Immature natural killer cell (primary cell): ENCODE measurements at places on chromosomes 2 and 18.

- peaks cover 16% of the 10 kb centered on the region for H3K36me3 ChIP-seq
- DNase-seq = no peak
- peak overlapping the region; percentile 95 for H3K4me3 ChIP-seq
- H3K27me3 ChIP-seq = peaks cover 10% of the 10 kb centered on the region
- peak overlapping the region; percentile 92 for H3K27ac ChIP-seq
Observed at GRCh38 chr2:85611217-85611704, 605 bp downstream of the C2orf68 start.

DNA sequence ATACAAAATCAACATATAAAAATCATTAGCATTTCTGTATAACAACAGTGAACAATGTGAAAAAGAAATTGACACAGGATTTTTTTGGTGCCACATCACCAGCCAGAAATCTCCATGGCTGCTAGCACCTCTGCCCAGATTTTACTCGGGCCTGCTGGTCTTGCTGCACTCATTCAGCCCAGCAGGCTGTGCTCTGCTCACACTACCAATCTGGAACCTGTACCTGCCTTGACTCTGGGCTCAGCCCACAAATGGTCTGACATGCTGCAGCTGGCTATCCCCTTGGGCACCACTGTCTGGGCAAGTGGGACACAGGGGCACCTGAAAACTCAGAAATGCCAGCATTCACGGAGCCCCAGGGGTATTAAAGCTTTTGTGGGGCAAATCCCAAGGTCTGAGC lies 392.5 kb upstream of the NRXN1 start:
- H3K27ac ChIP-seq = no peak overlapping the region
- no peaks in the 10 kb centered on the region for H3K4me1 ChIP-seq
- H3K36me3 ChIP-seq = no peaks in the 10 kb centered on the region

DNA sequence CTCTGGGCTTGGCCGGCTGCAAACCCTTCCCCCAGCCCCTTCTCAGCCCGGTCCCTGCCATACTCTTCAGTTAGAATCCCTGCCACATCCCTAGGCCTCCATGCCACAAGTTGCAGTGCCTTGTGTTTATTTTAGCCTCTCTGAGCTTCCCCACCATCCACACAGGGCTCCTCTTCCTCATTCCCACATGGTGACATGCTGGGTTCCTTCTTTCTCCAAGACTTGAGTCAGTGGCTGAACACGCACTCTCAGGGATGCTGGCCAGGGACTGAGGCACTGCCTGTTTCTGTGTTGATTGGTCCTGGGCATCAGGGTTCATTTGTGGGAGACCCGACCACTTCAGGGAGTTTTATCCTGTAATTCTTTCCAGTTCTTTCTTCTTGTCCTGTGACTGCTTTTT lies 56.3 kb downstream of the KCNS3 start:
- H3K4me3 ChIP-seq = no peak overlapping the region
- no peak overlapping the region for H3K27ac ChIP-seq
- H3K27me3 ChIP-seq = peaks cover 2% of the 10 kb centered on the region
- DNase-seq = no peak
- H3K36me3 ChIP-seq = no peaks in the 10 kb centered on the region

DNA sequence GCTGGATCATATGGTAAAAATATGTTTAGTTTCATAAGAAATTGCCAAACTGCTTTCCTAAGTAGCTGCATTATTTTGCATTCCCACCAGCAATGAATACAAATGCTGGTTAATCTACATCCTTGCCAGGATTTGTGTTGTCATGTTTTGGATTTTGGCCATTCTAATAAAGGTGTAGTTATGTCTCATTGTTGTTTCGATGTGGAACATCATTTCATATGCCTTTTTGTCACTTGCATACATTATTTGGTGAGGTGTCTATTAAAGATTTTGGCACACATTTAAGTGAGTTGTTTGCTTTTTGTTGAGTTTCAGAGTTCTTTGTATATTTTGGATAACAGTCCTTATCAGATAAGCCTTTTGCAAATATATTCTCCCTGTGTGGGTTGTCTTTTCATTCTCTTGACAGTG lies 299.2 kb upstream of the TFPI start:
- no peak for DNase-seq
- no peak overlapping the region for H3K27ac ChIP-seq
- no peaks in the 10 kb centered on the region for H3K27me3 ChIP-seq
- H3K4me1 ChIP-seq = no peaks in the 10 kb centered on the region
- H3K4me3 ChIP-seq = no peak overlapping the region

- H3K36me3 ChIP-seq = no peaks in the 10 kb centered on the region
- peaks cover 43% of the 10 kb centered on the region for H3K4me1 ChIP-seq
- H3K27me3 ChIP-seq = no peaks in the 10 kb centered on the region
- peak; percentile 79 for DNase-seq
- peak overlapping the region; percentile 87 for H3K4me3 ChIP-seq
Observed at GRCh38 chr2:9473985-9474360, 378 bp upstream of the IAH1 start.

GRCh38 chr2:151808258-151809072 lies 19.8 kb downstream of the ARL5A start:
- DNase-seq = peak; percentile 21
- H3K27me3 ChIP-seq = no peaks in the 10 kb centered on the region
- no peak overlapping the region for H3K4me3 ChIP-seq

DNA sequence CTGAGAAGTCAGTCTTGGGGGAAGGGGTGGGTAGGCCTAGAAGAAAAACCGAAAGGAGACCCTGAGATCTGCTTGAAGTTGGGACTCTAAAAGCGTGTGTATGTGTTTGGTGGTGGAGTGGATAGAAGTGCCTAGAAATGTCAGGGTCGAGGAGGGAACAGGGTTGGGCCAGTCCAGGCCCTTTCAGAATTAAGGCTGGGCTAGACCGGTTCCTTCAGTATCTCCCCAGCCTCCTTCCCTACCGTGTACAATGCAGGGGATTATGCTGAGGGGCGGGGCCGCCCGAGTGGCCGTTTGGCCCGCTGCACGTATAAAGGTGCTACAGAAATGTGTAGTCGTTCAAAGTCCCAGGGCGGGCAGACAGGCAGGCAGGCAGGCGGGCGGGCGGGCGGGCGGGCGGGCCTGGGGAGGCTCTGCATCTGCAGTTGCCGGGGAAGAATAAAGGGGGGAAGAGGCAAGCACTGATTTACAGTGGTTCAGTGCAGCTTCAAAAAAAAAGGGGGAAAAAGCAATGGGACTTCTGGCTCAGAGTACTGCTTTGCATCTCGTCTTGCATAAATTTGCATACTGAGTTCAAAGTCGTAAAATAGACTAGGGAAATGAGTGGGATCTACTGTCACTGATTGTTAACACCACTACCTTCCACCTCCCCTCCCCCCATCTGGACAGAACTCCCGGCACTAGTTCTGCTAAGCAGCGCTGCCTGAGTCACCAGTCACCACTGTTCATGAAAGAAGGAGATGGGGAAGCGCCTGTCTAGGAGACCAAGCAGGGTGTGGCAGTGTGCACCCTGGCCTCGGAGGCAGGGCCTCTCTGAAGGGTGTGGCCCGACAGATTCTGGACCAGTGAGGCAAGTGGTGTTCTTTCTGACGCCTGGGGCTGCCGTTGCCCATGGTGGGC lies 3.6 kb downstream of the IGFBP2 start:
- peaks cover 27% of the 10 kb centered on the region for H3K4me1 ChIP-seq
- DNase-seq = no peak
- H3K27me3 ChIP-seq = peaks cover 24% of the 10 kb centered on the region
- H3K27ac ChIP-seq = no peak overlapping the region

DNA sequence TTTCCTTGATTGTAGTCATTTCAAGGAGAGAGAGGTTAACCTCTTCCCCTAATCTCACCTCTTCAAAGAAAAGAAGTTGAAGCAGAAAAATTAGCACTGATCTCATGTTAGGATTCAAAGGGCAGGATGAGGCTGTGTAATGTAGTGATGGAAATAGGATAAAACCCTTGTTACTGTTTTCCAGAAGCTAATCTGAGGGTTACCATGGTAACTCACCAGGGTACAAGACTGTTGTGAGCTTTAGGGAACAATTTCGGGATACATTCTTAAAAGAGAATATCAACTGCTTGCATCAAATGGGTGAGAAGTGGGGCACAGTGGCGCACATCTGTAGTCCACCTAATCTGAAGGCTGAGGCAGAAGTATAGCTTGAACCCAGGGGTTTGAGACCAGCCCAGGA lies 64.9 kb upstream of the SLC39A10 start:
- H3K4me3 ChIP-seq = no peak overlapping the region
- DNase-seq = no peak
- H3K36me3 ChIP-seq = no peaks in the 10 kb centered on the region
- H3K27ac ChIP-seq = no peak overlapping the region
- H3K27me3 ChIP-seq = no peaks in the 10 kb centered on the region

GRCh38 chr2:126672980-126673605 lies 17.1 kb downstream of the GYPC start:
- H3K27ac ChIP-seq = peak overlapping the region; percentile 41
- H3K4me3 ChIP-seq = no peak overlapping the region
- H3K27me3 ChIP-seq = peaks cover 1% of the 10 kb centered on the region
- H3K36me3 ChIP-seq = peaks cover 17% of the 10 kb centered on the region
- no peak for DNase-seq

GRCh38 chr2:36374585-36374984 lies 19.0 kb downstream of the CRIM1 start:
- H3K4me1 ChIP-seq = peaks cover 56% of the 10 kb centered on the region
- H3K36me3 ChIP-seq = no peaks in the 10 kb centered on the region
- no peak for DNase-seq

- H3K27me3 ChIP-seq = no peaks in the 10 kb centered on the region
- H3K27ac ChIP-seq = no peak overlapping the region
- DNase-seq = no peak
- no peak overlapping the region for H3K4me3 ChIP-seq
- no peaks in the 10 kb centered on the region for H3K4me1 ChIP-seq
Observed at GRCh38 chr2:79887747-79888374, 375.0 kb downstream of the CTNNA2 start.

DNA sequence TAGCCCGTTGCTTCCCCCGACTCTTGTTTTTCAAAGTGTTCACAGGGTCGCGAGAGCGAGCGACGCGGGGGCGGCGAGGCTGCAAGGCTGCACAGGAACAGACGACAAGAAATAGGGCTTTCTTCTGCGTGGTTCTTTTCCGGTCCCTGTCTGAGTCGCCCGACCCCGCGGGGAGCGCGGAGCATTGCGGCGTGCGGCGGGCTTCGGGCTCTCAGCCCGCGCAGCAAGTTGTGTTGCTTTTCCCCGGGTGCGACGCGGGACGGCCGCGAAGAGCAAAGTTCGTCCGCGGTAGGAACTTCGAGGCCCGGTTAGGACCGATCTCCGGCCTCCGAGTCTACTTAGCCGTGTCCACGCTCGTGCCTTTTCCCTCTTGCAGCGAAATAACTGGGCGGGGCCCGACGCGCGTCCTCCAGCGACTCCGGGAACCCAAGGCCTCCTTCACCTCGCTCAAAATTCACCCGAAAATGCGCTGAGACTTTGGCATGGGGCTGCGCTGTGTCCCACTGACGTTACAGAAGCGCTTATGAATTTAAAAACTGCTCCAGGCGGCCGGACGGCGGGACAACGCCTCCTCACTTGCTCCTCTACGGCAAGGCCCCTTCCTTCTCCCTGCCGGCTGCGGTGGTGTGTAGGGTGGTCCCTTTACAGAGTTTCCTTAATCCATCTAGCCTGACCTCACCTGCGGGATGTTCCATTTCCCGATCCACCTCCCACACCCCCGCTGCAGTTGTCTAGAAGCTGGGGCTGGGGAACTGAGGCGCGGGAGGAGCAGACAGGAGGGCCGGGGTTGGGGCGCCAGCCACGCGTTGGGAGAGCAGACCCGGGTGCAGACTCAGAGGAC lies 1.5 kb upstream of the BCL2L11 start:
- H3K36me3 ChIP-seq = no peaks in the 10 kb centered on the region
- H3K27ac ChIP-seq = no peak overlapping the region
- H3K27me3 ChIP-seq = peaks cover 28% of the 10 kb centered on the region
- peak; percentile 40 for DNase-seq

GRCh38 chr18:41655074-41655473 lies 300.0 kb upstream of the PIK3C3 start:
- no peaks in the 10 kb centered on the region for H3K4me1 ChIP-seq
- no peaks in the 10 kb centered on the region for H3K27me3 ChIP-seq
- H3K4me3 ChIP-seq = no peak overlapping the region
- H3K36me3 ChIP-seq = no peaks in the 10 kb centered on the region
- no peak for DNase-seq

GRCh38 chr2:158931572-158931971 lies 36.9 kb upstream of the TANC1 start:
- H3K27ac ChIP-seq = no peak overlapping the region
- no peak for DNase-seq
- H3K36me3 ChIP-seq = peaks cover 4% of the 10 kb centered on the region
- peaks cover 3% of the 10 kb centered on the region for H3K27me3 ChIP-seq
- peaks cover 4% of the 10 kb centered on the region for H3K4me1 ChIP-seq
- no peak overlapping the region for H3K4me3 ChIP-seq

DNA sequence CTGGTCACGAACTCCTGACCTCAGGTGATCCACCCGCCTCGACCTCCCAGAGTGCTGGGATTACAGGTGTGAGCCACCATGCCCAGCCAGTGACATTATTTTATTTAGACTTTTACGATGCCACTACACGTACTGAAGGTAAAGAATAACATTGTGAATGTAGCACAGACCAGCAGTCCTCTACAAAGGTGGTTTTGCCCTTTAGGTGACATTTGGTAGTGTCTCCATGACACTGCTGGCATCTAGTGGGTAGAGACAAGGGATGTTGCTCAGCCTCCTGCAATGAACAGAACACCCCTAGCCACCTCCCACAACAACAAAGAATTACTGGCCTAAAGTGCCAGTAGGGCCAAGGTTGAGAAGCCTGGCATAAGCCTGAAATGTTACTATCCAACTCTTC lies 69.5 kb downstream of the MYOM1 start:
- H3K4me3 ChIP-seq = no peak overlapping the region
- DNase-seq = no peak
- peaks cover 7% of the 10 kb centered on the region for H3K4me1 ChIP-seq
- H3K27me3 ChIP-seq = no peaks in the 10 kb centered on the region
- no peaks in the 10 kb centered on the region for H3K36me3 ChIP-seq

DNA sequence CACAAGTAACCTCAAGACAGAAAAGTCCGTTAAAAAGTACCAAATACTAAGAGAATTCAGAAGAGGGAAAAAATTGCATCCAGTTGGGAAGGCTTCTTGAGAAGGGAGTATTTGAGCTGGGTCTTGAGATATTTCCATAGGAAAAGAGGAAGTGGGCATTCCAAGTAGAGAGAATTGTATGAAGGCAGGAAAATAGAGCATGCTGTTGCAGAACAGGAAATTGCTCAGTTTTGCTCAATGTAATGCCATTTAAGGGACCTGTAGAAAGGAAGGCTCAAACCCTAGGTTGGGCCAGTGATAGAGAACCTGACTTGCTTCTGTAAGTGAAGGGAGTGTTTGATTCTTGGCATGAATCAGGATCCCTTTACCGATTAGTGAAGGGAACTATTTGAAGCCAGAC lies 1.0 kb upstream of the ZC3H8 start:
- no peaks in the 10 kb centered on the region for H3K36me3 ChIP-seq
- peak overlapping the region; percentile 88 for H3K4me3 ChIP-seq
- no peak for DNase-seq
- H3K4me1 ChIP-seq = peaks cover 18% of the 10 kb centered on the region
- no peak overlapping the region for H3K27ac ChIP-seq

GRCh38 chr18:33831424-33831823 lies 253.4 kb downstream of the ASXL3 start:
- H3K27me3 ChIP-seq = no peaks in the 10 kb centered on the region
- no peak for DNase-seq
- H3K27ac ChIP-seq = no peak overlapping the region
- H3K4me3 ChIP-seq = no peak overlapping the region
